ENCODE measurements at places on chromosomes 6 and 20.
A peak's percentile ranks its signal among the peaks of the same experiment; 100 is the strongest.

DNA sequence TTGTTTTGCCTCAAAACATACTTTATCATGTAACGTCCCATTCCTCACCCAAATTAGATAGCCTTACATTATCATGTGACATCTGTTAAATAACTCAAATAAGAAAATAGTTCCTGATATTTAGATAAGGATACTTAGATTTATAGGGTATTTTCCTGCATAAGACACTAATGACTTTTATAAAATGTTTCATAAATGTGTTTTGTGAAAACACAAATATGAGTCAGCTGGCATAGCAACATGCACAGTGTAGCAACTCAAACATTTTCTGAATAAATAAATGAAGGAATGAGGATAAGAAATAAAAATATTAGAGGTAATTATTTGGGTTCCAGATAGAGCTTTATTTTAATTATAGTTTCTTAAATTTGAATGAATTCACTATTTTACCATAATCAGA, 460.4 kb upstream of the PLCB4 start:
- H3K4me1 ChIP-seq, result no peaks in the 10 kb centered on the region
- H3K27me3 ChIP-seq, result no peaks in the 10 kb centered on the region
- no peak overlapping the region for H3K27ac ChIP-seq
- DNase-seq, result no peak
- H3K36me3 ChIP-seq, result no peaks in the 10 kb centered on the region
- no peak overlapping the region for H3K4me3 ChIP-seq

- H3K27me3 ChIP-seq, result no peaks in the 10 kb centered on the region
- no peaks in the 10 kb centered on the region for H3K36me3 ChIP-seq
- H3K4me3 ChIP-seq, result no peak overlapping the region
- DNase-seq, result no peak
Observed at GRCh38 chr6:38407192-38407591, 232.5 kb downstream of the BTBD9 start.

- H3K27me3 ChIP-seq, result no peaks in the 10 kb centered on the region
- no peak overlapping the region for H3K4me3 ChIP-seq
- H3K27ac ChIP-seq, result no peak overlapping the region
- no peak for DNase-seq
- no peaks in the 10 kb centered on the region for H3K36me3 ChIP-seq
Observed at GRCh38 chr6:106146852-106147351, 60.8 kb downstream of the PRDM1 start.

- H3K4me3 ChIP-seq, result no peak overlapping the region
- H3K36me3 ChIP-seq, result no peaks in the 10 kb centered on the region
- H3K27me3 ChIP-seq, result no peaks in the 10 kb centered on the region
Observed at GRCh38 chr6:140988780-140989179, 1143.9 kb upstream of the GJE1 start.

GRCh38 chr6:67345946-67346345, 1289.1 kb upstream of the ADGRB3 start:
- no peak overlapping the region for H3K27ac ChIP-seq
- no peaks in the 10 kb centered on the region for H3K4me1 ChIP-seq
- H3K36me3 ChIP-seq, result no peaks in the 10 kb centered on the region
- H3K27me3 ChIP-seq, result no peaks in the 10 kb centered on the region
- no peak for DNase-seq

DNA sequence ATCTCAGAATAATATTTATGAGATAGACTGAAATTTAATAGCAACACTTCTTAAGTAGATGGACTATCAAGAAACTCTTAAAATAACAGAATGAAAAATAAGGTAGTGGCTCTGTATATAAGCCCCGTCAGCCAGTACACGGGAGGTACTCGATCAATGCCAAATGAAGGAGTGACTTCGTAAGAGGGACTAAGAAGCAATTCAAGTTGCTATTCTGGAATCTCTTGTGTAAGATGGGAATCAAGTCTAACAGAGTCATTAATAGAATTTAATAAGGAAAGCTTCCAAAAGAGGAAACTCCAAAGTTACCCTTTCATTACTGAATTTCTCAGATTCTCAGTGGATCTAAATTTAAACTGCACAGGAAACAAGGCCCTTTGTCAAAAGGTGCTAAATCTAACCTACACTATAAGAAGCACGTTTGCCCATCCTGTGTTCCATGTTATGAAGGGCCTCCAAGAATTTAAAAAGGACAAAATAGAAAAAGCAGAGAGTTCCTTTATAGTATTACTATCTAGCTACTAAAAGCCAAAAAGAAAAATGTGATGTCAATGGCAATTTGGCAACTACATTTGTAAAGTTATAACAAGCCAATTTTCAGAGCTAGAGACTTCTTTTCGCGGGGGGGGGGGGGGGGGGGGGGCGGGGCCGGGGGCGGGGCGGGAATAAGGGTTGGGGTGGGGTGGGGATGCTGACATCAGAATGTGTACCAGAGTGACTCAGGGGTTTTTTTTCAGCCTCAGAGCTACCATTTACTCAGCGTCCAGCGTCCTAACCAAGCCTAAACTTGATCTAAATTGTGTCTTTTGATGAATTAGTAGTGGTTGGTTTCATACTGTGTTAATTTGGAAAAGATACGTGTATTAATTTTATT, 200.6 kb downstream of the GMPR start:
- H3K27me3 ChIP-seq, result no peaks in the 10 kb centered on the region
- H3K4me1 ChIP-seq, result peaks cover 60% of the 10 kb centered on the region
- DNase-seq, result no peak
- H3K36me3 ChIP-seq, result peaks cover 53% of the 10 kb centered on the region
- H3K27ac ChIP-seq, result peak overlapping the region; percentile 32
- H3K4me3 ChIP-seq, result no peak overlapping the region

DNA sequence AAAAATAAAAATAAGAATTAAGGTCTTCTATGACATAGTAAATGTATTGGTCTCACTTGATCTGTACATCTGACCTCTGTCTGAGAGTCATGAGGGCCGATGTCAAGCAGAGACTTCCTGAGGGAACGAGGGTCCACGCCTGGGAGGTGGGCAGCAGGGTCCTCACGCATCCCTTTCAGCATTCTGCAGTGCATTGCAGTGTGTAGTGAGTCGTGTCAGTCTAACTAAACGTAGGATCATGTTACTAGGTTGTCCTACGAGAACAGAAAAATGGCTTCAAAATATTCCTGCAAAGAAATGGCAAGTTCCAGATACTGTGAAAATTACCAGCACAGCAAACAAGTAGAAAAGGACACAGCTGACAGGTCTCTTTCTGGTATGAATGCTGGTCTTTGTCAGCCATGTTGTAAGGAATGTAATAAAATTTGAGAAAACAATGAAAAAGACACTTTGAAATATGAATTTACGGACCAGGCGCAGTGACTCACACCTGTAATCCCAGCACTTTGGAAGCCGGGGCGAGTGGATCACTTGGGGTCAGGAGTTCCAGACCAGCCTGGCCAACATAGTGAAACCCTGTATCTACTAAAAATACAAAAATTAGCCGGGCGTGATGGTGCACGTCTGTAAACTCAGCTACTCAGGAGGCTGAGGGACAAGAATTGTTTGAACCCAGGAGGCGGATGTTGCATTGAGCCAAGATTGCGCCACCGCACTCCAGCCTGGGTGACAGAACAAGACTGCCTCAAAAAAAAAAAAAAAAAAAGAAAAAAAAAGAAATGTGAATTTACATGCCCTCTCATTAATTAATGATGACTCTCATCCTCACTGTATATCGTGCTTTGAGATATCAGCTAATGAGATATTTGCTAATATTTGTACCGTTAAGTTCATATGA, 2.4 kb upstream of the AHCY start:
- H3K4me3 ChIP-seq, result no peak overlapping the region
- no peak overlapping the region for H3K27ac ChIP-seq
- H3K27me3 ChIP-seq, result peaks cover 7% of the 10 kb centered on the region
- H3K36me3 ChIP-seq, result peaks cover 6% of the 10 kb centered on the region

- DNase-seq, result no peak
- H3K36me3 ChIP-seq, result no peaks in the 10 kb centered on the region
- H3K27ac ChIP-seq, result no peak overlapping the region
- no peak overlapping the region for H3K4me3 ChIP-seq
- no peaks in the 10 kb centered on the region for H3K4me1 ChIP-seq
- peaks cover 4% of the 10 kb centered on the region for H3K27me3 ChIP-seq
Observed at GRCh38 chr20:24438331-24438730, 31.1 kb upstream of the SYNDIG1 start.

DNA sequence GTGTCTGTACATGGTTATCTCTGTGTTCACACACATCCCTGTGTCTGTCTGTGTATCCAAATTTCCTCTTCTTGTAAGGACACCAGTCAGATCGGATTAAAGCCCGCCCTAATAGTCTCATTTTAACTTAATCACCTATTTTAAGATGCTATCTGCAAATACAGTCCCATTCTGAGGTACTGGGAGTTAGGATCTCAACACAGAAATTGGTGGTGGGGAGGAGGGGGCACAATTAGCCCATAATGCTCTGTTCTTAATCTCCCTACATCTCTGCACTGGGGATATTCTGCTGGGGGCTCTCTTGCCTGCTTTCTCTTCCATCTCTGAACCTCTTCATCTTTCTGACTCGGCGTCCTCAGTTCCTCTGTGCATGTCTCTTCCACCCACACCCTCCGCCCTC, 320.7 kb downstream of the CDC5L start:
- DNase-seq, result no peak
- H3K36me3 ChIP-seq, result peaks cover 6% of the 10 kb centered on the region
- H3K27ac ChIP-seq, result peak overlapping the region; percentile 33
- H3K4me3 ChIP-seq, result no peak overlapping the region

DNA sequence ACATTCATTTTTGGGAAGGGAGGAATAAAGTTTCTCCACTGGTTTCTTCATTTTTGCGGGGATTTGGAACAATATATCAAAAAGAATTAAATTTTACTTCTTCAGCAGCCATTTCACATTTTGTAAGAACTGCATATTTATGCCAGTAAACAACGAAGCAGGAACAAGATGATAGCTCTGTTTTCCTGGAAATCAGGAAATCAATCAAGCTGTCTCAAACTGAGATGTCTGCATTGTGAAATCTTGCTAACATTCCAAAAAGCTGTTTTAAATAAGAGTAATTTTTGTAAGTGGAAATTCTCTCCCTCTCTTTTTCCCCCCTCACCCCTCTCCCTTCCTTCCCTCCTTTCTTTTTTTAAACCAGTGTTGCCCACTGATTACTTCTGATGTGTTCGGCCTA, 20.0 kb downstream of the MAPK13 start:
- H3K4me3 ChIP-seq, result no peak overlapping the region
- peak overlapping the region; percentile 23 for H3K27ac ChIP-seq
- H3K4me1 ChIP-seq, result peaks cover 16% of the 10 kb centered on the region
- no peak for DNase-seq
- no peaks in the 10 kb centered on the region for H3K27me3 ChIP-seq

DNA sequence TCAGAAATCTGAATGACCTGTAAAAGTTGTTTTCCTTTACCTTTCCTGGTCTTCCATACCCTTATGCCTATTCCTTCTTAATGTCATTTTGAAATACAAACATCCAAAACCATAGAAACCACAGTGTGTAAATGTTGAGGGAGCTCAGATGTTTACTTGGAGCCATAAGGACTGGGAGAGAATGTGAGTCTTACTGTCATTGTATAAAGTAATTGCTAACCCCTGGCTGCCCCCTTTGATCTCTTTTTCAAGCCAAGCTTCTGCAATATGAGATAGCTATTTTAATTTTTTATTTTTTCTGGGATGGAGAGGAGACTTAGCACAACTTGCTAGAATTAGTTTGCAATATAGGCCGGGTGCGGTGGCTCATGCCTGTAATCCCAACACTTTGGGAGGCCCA, 124.4 kb upstream of the AKIRIN2 start:
- H3K4me1 ChIP-seq, result peaks cover 14% of the 10 kb centered on the region
- no peaks in the 10 kb centered on the region for H3K36me3 ChIP-seq
- H3K27me3 ChIP-seq, result peaks cover 7% of the 10 kb centered on the region
- no peak for DNase-seq
- no peak overlapping the region for H3K4me3 ChIP-seq

- H3K4me3 ChIP-seq, result no peak overlapping the region
- H3K27me3 ChIP-seq, result no peaks in the 10 kb centered on the region
- no peak for DNase-seq
- no peak overlapping the region for H3K27ac ChIP-seq
- H3K4me1 ChIP-seq, result no peaks in the 10 kb centered on the region
- no peaks in the 10 kb centered on the region for H3K36me3 ChIP-seq
Observed at GRCh38 chr6:126661646-126662045, 321.7 kb downstream of the CENPW start.

- no peak overlapping the region for H3K4me3 ChIP-seq
- DNase-seq, result no peak
- H3K27me3 ChIP-seq, result no peaks in the 10 kb centered on the region
- H3K36me3 ChIP-seq, result no peaks in the 10 kb centered on the region
- no peaks in the 10 kb centered on the region for H3K4me1 ChIP-seq
- no peak overlapping the region for H3K27ac ChIP-seq
Observed at GRCh38 chr6:163776906-163777686, 362.6 kb downstream of the QKI start.

GRCh38 chr20:64048402-64049044, 916 bp downstream of the SOX18 start:
- H3K27me3 ChIP-seq, result peaks cover 28% of the 10 kb centered on the region
- no peak overlapping the region for H3K4me3 ChIP-seq
- H3K4me1 ChIP-seq, result no peaks in the 10 kb centered on the region

DNA sequence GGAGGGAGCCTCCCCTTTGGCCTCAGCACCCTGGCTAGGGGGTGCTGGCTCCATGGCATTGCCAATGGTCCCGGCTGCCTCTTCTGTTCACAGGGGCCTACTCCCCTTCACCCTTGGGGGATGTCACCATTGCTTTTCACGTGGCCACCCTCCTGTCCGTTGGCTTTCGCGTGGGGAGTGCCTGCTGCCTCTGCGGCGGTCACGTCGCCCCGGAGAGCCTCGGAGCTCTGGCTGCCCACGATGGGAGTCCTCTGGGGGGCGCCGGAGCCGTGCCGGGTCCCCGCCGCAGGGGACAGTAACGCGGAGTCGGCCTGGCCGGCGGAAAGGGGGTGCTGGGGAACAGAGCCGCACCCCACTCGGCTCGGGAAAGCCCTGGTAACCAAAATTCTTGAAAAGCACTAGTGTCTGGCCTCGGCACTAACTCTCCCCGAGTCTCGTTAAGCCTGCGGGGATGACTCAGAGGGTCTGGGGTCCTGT, 661 bp upstream of the HEBP2 start:
- peaks cover 16% of the 10 kb centered on the region for H3K4me1 ChIP-seq
- peak overlapping the region; percentile 66 for H3K4me3 ChIP-seq
- peak overlapping the region; percentile 4 for H3K27ac ChIP-seq

GRCh38 chr6:122710908-122711635, 68.4 kb upstream of the FABP7 start:
- no peaks in the 10 kb centered on the region for H3K36me3 ChIP-seq
- H3K4me1 ChIP-seq, result no peaks in the 10 kb centered on the region
- DNase-seq, result no peak
- no peak overlapping the region for H3K27ac ChIP-seq
- no peaks in the 10 kb centered on the region for H3K27me3 ChIP-seq

DNA sequence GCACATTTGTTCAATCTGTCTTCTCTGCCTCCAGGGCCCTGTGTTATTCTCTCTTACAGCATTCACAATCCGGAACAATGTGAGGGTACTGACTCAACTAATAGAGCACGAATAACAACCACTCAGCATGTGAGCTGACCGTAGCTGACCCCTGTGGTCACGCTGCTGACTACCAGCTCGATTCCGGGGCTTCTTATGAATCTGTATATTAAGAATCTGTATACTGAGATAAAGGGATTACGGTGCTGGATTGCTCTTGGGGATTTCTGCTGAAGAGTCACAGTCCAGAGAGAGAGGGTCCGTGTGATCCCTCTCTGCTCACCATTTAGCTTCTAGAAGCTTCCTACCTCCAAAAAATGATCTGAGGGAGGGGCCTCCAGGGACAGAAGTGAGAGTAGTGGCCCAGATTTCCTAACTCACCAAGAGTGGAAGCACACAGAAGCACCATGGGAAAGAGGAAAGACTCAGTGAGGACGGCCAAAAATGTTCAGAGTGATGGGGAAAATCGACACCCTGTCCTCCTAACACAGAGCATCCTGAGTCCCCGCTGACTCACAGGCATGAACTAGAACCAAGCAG, 156.2 kb downstream of the THBS2 start:
- no peak for DNase-seq
- no peaks in the 10 kb centered on the region for H3K4me1 ChIP-seq
- no peaks in the 10 kb centered on the region for H3K36me3 ChIP-seq
- no peak overlapping the region for H3K27ac ChIP-seq
- H3K4me3 ChIP-seq, result no peak overlapping the region

All from activated T-helper 2 cell treated with anti-CD3 and anti-CD28 coated beads, Interferon-gamma antibody, Interleukin-2, Interleukin-4, amounts not matched to agents 10 μg/mL and 5 μg/mL and 100 μg/mL, durations not matched to agents 14 hours and 24 hours and 36 hours (primary cell).